ENCODE measurements at places on chromosomes 1 and 21.

GRCh38 chr1:13544221-13544556, 30.4 kb upstream of the LRRC38 start:
- no peak for DNase-seq

GRCh38 chr1:204314893-204315658, 44.7 kb downstream of the PLEKHA6 start:
- DNase-seq: no peak

DNA sequence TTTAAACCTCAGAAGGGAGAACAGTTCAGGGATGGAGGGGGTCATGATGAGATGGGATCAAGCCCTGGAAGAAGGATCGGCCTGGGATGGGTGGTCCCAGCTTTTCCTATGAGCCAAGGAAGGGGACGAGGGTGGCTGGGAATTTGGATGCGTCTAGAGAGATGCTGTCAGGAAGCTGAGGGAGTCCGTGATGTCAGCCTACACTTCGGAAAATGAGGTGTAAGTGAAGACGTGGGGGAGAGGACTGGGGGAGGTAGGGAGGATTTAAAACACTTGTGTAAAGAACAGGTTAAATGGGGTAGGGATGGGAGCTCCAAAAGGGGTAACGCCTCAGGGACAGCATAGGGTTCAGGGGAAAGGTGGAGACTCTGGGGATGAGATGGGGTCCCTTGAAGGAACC, 27.5 kb downstream of the DLGAP3 start:
- no peak for DNase-seq

DNA sequence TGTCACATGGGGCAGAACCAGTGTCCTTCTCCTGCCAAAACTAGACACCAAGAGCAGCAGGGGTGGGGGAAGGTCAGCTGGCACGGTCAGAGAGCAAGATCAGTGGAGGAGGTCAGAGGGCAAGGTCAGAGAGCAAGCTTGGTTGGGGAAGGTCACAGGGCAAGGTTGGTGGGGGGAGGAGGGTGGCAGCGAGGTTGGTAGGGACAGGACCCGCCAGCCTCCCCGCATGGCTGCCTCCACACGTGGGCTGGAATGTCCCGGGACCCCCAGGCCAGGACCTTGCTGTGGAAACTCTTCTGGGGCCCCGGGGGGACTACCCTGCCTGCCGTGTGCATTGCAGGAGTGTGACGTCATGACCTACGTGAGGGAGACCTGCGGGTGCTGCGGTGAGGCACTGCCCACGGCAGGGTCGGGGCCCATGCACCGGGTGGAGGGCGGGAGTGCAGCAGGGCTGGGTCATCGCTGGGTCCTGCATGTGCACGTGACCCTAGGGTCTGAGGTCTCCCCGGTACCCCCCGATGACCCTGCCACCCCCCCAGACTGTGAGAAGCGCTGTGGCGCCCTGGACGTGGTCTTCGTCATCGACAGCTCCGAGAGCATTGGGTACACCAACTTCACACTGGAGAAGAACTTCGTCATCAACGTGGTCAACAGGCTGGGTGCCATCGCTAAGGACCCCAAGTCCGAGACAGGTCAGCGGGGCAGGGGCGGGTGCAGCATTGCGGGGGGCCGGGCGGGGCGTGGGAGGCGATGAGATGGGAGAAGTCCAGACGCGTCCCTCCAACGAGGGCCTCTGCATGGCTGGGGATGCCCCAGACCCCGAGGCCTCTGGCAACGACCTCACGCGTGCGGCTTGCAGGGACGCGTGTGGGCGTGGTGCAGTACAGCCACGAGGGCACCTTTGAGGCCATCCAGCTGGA, 27.3 kb downstream of the COL6A2 start:
- DNase-seq: no peak

DNA sequence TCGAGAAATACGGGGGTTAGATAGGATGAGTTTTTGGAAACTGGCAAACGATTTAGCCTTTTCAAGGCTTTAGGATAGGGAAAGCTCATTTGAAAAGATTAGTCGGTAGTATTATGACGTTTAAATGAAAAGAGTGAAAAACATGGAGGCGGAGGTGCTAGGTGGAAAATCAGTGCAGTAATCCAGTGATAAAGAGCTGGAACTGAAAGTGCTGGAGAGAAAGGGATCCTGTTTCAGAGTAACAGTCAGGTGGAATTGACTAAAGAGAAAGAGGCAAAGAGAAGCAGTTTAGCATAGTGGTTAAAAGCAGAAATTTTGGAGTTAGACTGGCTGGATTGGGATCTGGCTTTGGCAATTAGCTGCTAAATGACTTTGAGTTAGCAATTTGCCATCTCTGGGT, 945 bp downstream of the WDR3 start:
- no peak for DNase-seq

GRCh38 chr1:55820501-55820900, 605.3 kb upstream of the USP24 start:
- no peak for DNase-seq

- DNase-seq: no peak
These were observed 490 bp downstream of the SERINC2 start for GRCh38 chr1:31413405-31414001.

GRCh38 chr1:152870831-152871730, 7.0 kb upstream of the SMCP start:
- no peak for DNase-seq

GRCh38 chr1:228276174-228276831, 68.5 kb downstream of the OBSCN start:
- no peak for DNase-seq

DNA sequence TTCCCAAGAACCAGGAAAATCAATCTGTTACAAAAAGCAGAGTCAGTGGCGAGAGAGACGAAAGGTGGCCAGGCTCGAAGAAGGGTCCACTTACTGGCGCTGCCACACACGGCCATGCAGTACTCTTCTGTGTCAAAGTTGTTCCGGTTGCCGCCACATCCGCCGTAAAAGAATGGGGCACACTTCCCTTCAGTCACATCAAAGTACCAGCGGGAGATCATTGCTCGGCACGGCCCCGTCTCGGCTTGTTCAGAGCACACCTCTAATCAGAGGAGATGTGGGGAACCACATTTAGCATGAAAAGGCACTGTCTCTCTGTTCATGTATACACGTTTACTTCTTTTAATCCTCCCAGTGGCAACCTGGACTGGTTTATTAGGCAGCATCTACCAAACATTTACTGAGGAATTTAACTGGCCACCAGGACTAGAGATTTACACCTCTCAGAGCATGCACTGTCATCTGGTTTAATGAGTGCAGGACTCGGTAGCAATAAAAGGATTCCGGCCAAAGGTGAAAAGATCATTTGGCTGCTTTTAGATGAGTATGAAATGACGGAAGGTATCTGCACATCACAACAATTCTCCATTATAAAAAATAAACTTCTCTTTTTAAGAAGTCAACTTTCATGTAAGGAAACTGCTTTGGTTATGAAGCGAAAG, 170.5 kb downstream of the APP start:
- no peak for DNase-seq

- no peak for DNase-seq
These were observed 4.3 kb downstream of the LHX9 start for GRCh38 chr1:197921235-197922069.

Measured in HS-27A (cell line).